ENCODE measurements at places on chromosomes 2 and 18.

GRCh38 chr18:55064760-55065159 lies 105.5 kb upstream of the CCDC68 start:
- no peak for DNase-seq

- no peak for DNase-seq
Measured at GRCh38 chr2:99977966-99978365, 164.4 kb downstream of the AFF3 start.

- no peak for DNase-seq
Measured at GRCh38 chr2:10438688-10439087, 9.4 kb downstream of the ODC1 start.

DNA sequence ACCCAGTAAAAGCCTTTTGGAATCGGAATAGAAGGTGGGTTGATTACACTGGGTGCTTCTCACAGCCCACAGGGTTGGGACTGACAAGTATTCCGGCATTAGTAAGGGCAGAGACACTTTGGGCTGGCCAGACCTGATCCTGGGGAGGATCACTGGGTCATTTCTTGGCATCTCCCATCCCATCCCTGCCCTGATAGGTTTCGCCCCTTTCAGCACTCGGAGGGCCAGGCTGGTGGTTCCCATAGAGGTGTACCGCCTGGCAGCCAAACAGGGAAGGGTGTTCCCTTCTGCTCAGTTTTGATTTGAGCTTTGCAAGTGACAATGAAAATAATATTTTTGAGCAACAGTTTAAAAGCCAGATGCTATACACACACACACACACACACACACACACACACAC lies 37.3 kb downstream of the CYP1B1 start:
- no peak for DNase-seq

DNA sequence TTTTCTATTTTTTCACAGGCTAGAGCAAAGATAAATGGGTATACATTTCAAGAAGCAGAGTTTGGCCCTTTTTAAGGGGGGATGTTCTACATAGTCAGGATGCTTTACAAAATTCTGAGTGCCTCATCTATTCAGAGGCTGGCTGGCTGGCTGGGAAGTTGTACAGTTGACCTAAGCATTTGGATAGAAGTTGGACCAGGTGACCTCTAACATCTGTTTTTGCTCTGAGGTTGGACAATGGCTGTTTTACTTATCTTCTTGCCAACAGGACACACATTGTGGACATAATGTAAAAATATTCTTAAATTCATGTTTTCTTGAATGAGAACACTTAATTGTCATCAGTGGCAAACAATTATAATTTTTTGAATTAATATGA lies 205.4 kb downstream of the PTPRM start:
- no peak for DNase-seq
